ENCODE measurements at places on chromosomes 6 and 20.

GRCh38 chr6:71929047-71929446 lies 42.7 kb downstream of the RIMS1 start:
- no peak for DNase-seq

- DNase-seq: no peak
These were observed 39.7 kb downstream of the SLC26A8 start for GRCh38 chr6:35984701-35985100.

- no peak for DNase-seq
These were observed 442.3 kb downstream of the CDC5L start for GRCh38 chr6:44829836-44830235.

- DNase-seq: no peak
These were observed 18.1 kb downstream of the BPI start for GRCh38 chr20:38321959-38322598.

- DNase-seq: no peak
These were observed at the start of gene GJA10 for GRCh38 chr6:89894169-89894568. TSS of gene GJA10 (plus strand) at chr6:89894469. CDS start at chr6:89894469, 0 bp downstream.

GRCh38 chr6:44868335-44868668 lies 459.8 kb upstream of the RUNX2 start:
- DNase-seq: no peak

- no peak for DNase-seq
These were observed 19.3 kb upstream of the SCML4 start for GRCh38 chr6:107843400-107843799.

DNA sequence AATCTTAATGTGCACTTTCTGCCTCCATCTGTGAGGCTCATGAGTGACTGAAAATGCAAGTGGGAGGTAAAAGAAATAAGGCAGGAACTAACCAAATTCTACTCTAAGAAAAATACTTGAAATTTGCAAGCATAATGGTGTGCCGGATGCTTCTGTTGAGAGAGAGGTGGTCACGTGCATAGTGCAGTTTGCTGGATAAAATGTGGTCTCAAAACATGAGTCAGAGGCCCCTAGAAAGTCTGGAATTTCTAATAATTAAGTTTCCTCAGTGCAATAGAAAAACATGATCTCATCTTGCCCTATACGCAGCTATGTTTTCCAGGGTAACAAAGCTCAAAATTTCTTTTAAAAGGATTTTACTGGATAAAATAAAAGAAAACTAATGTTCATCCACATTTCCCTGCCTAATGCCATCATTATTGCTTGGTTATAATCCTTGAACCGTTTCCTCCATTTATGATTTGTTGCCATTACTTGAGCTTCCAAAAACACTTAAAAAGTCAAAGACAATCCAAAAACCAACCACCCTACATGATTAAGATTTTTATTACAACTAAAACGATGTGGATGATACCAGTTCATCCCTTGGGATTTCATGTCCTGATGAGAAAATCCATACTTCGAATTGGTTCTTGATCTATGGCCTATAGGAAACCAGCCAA lies 351.7 kb upstream of the ARID1B start:
- DNase-seq: no peak

DNA sequence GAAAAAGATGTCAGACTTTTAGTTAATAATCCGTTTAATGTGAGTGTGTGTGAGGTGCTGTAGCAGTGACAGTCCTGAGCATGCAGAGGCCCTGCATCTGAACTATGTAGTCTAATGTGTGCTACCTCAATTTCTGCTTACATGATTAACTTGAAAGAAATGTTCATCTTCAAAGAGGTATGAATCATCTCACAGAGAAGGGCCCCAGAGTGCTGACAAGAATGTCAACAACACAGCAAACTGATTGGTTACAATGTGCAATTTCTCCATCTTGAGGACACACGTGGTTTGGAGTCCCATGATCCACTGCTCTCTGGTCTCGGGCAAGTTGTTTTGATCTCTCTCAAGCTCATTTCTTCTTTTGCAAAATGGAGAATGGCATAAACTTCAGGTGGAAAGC lies 61.7 kb upstream of the EMILIN3 start:
- peak; percentile 12 for DNase-seq

GRCh38 chr20:46168438-46168837 lies 50.3 kb downstream of the CD40 start:
- no peak for DNase-seq

DNA sequence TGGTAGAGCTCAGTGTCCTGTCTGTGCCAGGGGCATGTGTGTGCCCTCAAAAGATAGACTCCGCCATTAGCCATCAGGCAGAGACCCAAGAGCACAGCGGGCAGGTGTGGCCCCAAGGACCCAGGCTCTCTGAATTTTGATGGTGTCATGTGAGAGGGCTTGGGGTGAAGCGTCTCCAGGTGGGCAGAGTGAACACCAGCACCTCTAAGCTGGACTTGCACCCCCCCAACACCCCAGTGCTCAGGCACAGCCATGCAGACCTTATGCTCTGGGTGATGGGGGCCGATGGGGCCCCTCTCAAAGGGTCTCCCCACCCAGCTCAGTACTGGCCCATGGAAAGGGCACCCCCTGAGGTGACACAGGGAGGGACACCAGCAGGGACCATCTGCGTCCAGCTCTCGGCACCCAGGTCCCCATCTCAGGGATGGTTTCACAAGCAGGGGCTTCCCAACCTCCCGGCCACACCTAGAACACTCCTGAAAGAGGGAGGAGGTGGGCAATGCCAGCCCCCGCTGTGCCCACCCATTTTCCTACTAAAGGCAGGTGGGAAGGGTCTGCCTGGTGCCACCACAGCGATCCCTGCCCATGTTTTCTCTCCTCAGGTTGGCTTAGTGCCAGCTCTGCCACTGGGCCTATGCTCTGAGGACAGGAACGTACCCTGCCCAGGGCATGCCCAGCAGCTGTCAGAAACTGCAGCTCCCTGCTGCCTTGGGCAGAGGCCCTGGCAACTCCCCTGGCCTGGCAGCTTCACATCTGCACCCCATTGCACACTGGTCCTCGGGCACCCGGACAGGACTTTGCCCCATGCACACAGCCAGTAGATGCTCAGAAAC lies 3.5 kb downstream of the CST7 start:
- DNase-seq: no peak

DNA sequence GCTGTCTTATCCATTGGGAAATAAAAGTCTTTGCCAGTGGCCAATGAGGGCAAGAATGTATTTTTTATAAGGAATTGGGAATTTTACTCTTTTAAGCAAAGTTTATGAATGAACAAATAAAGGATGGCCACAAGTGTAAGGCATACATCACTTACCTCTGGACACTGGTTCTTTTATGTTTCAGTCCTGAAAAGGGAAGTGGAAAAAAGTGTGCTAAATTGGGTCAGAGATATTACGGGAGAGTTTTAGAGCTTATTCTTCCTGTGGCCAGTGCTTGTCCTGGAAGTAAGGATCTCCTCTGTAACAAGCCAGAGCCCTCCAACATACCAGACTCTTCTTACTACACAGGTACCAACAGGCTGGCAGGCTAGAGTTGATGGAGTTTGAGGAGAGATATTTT lies 22.5 kb upstream of the RIPK1 start:
- DNase-seq: no peak

- no peak for DNase-seq
These were observed 136.9 kb downstream of the PREX1 start for GRCh38 chr20:48690888-48691287.

GRCh38 chr6:166849749-166850183 lies 106.6 kb downstream of the RNASET2 start:
- no peak for DNase-seq

DNA sequence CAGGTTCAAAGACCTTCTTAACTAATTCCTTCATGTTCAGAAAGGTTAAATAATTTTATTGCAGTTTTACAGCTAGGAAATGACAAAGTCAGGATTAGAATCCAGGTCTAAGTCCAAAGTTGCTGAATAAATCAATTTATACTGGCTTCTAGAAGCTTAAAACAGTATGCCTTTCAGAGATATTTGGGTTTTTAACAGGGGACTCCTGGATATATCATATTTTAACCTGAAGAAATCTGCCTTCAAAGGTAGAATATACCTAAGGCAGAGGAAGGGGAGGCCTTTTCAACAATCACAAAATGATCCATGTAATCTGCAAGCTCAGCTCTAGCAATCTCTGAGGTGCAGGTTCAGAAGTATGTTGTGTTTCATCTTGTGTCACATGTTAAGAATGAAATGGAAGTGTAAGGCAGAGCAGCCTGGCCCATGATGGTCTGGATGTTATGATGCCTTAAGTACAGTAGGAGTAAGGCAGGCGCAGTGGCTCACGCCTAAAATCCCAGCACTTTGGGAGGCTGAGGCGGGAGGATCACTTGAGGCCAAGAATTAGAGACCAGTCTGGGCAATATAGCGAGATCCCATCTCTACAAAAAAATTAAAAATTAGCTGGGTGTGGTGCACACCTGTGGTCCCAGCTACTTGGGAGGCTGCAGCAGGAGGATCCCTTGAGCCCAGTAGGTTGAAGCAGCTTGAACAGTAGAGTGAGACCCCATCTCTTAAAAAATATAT lies 123.9 kb downstream of the SOBP start:
- no peak for DNase-seq

DNA sequence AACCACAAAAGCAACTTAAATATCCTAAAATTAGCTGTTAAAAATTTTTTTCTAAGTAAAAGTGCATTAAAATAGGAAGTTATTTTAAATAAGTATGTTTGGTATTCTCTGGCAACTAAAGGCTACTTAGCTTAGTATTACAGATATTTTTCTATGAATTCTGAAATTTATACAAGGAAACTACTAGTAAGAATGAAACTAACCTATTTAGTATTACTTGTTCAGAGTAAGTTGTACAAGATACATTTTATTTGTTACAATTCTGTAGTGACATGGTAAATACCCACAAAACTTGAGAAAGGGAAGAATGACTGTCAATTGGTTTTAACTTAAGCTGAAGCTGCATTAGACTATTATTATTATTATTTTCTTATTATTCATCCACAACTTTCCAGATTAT lies 6.5 kb downstream of the PHIP start:
- DNase-seq: no peak

DNA sequence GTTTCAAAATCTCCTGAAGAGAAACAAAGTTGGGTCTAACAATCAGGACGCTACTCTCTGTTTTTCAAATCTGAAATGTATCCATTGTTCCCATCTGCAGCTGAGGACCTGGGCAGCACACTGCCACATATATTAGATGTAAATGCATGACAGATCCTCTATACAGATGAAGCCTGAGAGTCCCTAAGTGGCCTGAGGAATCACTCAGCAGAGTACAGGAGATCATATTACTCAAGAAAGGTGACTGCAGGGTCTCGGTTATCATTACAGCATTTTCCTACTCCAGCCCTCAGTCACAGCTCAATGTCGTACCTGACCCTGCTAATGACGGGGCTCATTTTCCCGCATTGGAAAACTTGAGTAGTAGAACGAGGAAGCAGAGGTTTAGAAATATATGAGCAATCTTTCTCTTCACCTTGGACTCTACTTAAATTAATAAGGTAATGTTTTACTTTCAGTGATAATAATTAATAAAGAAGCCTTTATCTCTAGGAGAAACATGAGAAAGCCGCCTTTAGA lies 256.2 kb upstream of the IRAK1BP1 start:
- DNase-seq: no peak

DNA sequence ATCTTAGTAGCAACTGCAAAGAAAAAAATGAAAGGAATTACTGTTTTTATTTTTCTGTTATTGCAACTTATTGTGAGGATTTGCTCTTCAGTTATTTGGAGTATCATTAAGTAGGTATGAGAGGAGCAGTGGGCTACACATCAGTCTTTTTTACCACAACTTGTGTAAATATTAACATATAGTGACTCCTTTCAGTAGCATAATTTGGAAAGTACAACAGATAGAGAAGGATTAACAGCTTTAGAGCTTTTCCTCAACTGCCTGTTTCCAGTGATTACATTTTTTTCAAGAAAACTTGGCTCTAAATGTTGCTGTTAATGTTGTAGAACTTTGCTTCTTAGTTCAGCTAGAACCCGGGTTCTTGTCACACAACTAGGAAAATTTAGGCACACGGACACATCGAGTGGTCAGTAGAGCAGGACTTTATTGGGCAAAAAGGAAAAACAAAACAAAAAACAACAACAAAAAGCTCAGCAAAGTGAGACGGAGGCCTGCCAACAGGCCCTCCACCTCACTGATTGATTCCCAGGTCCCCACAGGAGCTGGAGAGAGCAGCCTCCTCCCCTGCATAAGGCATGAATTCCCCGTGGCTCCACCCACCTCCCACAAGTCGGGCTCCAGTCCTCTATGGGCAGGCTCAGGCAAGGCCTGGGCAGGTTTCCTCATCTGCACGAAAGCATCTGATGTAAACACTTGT lies 75.1 kb downstream of the ADGRG6 start:
- no peak for DNase-seq

DNA sequence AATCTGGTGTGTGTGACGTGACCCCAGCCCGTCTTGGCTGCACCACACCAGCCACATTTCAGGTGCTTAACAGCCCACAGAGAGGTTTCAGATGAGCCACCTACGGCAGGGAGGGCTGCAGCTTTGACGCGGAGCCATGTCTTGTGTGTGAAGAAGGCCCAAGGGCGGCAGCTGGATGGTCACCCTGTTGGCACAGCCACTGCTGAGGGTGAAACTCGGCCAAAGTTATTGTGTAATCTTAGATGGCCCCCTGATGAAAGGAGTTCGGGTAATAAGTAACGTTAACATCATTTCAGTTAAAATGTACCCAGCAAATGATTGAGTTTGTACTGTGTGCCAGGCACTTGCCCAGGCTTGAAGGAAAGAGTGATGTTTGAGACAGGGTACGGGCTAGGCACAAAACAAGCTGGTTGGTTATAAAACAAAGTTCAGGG lies 97.2 kb downstream of the SSR1 start:
- DNase-seq: no peak

DNA sequence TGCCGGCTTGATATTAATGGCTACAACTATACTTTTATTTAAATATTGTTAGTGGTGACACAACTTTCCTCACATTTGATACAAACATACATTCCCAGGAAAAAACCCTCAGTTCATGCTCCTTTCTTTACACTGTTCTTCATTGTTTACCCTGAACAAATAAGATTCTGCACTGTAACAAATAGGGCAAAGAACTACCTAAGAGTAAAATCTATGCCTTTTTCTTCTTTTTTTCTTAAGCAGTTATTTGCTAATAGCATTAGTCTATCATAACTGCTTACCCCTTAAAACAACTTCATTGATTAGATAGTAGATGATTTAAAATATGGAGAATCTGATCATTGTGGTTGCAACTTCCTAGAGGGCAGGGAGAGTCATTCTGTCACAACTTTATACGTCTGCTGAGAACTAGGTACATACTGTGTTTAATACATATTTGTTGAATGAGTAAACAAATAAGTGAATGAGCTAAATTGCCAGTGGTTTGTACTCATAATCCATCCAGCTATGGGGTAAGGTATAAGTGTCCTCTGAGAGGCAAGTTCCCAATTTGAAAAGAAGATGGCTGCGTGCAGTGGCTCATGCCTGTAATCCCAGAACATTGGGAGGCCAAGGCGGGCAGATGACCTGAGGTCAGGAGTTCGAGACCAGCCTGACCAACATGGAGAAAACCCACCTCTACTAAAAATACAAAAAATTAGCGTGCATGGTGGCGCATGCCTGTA lies 161.0 kb downstream of the CDK19 start:
- DNase-seq: no peak

GRCh38 chr6:12241493-12242175 lies 48.5 kb upstream of the EDN1 start:
- no peak for DNase-seq

DNA sequence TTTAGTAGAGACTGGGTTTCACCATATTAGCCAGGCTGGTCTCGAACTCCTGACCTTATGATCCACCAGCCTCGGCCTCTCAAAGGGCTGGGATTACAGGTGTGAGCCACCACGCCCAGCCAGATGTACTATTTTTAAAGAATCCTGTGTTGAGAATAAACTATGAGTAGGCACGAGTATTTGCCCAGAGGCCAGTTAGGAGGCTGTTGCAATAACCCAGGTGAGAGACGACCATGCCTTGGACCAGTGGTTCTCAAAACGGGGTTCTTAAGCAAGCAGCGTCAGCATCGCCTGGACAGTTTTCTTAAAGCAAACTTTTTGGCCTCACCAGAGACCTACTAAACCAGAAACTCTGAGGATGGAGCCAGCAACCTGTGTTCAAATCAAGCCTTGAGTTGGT lies 258.8 kb downstream of the ZNF217 start:
- DNase-seq: no peak

Measured in central memory CD4-positive, alpha-beta T cell (primary cell).